ENCODE measurements at places on chromosomes 3 and 15.

DNA sequence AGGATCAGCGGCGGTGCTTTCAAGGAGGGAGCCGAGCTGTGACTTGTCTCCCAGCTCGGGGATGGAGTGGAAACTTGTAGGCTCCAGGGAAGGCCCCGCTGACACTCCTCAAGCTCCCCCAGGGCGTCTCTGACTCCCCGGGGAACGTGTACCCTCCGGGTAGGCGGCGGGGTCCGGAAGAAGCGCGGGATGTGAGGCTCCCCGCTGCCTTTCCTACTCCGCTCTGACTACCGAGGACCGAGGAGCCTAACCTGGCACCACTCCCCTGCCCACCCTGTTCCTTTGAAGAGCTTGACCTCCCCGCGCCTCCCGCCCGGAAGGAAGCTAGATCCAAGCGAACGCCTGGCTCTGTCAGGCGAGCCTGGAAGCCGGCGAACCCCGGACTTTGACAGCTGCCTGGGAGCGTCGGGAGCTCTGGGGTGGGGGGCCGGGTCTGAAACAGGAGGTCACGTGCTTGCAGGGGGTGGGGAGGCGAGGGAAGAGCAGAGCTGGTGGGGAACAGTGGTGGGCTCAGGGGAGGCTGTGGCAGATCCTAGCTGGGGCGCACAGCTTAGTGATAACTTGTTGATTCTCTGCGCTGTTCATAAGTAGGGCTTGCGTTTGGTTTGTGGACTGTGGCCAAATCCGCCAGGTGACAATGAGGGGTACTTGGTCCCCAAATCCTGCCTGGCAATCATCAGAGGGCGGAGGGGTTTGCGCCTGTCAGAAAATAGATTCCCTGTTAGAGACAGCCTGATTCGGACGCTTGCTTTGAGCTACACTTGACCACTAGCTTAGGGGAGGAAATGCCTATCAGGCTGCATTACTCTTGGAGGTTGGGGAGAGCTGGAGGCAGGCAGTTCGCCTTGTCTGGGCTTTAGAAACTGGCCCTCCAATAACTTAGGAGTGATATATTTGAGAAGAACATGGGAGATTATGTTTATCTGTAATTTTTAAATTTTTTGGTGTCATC, 1.2 kb downstream of the CLSTN2 start:
- DNase-seq, result peak; percentile 48

GRCh38 chr3:48984663-48985062, 5.4 kb upstream of the P4HTM start:
- no peak for DNase-seq

DNA sequence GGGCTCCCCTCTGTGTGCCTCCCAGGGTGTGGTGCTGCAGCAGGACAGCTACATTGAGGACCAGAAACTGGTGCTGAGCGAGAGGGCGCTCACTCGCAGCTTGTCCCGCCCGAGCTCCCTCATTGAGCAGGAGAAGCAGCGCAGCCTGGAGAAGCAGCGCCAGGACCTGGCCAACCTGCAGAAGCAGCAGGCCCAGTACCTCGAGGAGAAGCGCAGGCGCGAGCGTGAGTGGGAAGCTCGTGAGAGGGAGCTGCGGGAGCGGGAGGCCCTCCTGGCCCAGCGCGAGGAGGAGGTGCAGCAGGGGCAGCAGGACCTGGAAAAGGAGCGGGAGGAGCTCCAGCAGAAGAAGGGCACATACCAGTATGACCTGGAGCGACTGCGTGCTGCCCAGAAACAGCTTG, 53.7 kb downstream of the KLHL25 start:
- DNase-seq, result no peak

- DNase-seq, result no peak
These were observed 55.4 kb downstream of the SETD2 start for GRCh38 chr3:47108546-47108945.

DNA sequence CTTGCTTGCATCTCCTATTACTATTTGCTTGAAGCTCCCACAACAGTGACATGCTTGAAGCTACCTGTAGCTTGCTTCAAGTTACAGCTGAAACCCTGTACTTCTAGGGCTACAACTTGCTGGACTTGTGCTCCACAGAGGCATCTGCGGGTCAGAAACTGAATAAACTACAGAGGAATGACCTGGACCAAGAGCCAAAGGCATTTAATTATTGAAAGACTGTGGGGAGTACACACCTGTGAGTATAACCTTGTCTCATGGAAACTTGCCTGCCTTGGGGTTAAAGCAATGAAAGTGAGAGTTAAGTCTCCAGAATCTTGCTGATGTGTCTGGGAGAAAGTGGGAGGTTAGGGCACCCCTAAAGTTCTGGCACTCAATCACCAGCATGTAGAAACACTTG, 69.8 kb downstream of the UMPS start:
- no peak for DNase-seq

GRCh38 chr3:13653631-13654279, 104.8 kb downstream of the FBLN2 start:
- no peak for DNase-seq
